ENCODE measurements at places on chromosomes 7 and 10.
A peak's percentile ranks its signal among the peaks of the same experiment; 100 is the strongest.

GRCh38 chr10:118792526-118792925, 37.8 kb upstream of the CACUL1 start:
- DNase-seq: peak; percentile 51

- DNase-seq: no peak
Measured at GRCh38 chr7:86320889-86321288, 322.8 kb upstream of the GRM3 start.

DNA sequence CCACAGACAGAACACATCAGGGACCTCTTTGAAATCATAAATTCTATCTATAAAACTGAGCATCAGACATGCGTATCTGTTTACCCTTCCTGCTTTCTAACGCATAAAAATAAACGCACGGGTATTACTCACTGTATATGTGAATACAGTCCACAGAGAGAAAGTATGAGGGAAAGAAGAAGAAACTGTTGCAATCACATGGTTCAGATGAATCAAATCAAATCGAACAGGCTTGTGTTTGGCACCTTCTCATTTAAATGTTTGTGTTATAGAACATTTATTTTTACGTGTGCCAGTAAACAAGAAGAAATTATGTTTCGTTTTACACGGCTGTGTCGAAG, 322.0 kb downstream of the FRMD4A start:
- DNase-seq: peak; percentile 16

- DNase-seq: no peak
Measured at GRCh38 chr10:1287971-1288401, 231.8 kb downstream of the WDR37 start.

GRCh38 chr10:96205580-96205979, 65.8 kb downstream of the BLNK start:
- no peak for DNase-seq

GRCh38 chr10:133456041-133456951, 2.6 kb downstream of the SCART1 start:
- no peak for DNase-seq

- no peak for DNase-seq
Measured at GRCh38 chr10:48495282-48496045, 109.4 kb downstream of the ARHGAP22 start.

DNA sequence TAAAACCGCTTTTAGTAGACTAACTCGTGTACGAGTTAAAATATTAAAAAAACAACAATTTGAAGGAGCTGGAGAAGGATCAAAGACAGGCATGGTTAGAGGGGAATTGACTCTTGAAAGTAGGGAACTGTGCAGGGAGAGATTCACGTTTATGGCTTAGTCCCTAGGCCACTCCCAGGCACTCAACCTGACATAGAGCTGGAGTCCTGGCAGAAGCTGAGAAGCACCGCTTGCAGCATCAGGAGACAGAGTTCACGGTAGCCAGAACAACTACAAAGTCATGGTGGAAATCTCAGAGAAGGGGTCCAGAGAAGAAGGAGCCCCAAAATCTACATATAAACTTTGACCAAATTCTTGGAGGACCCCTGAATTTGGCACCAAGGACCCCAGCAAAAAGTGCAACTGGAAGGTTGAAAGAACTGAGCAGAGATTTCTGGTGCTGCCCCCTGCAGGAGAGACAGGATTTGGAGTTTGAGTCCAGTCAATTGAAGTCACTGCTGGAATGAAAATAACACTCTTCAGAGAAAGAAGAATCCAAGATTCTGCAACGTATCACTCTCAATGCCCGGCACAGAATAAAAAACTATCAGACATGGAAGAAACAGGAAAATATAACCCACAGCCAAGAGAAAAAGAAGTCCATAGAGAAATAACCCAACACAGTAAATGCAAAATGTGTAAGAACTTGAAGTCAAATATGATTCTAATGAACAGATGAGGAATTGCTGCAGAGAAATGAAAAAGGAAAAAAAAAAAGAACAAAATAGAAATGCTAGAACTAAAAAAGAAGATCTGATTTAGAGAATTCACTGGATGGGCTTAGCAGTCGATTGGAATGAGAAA, 493.3 kb upstream of the PODXL start:
- DNase-seq: peak; percentile 45

- DNase-seq: no peak
Measured at GRCh38 chr10:60291344-60291930, 98.2 kb downstream of the ANK3 start.

GRCh38 chr7:36300696-36301350, 88.8 kb upstream of the ANLN start:
- DNase-seq: no peak

GRCh38 chr7:128120116-128120515, 88.9 kb upstream of the LRRC4 start:
- DNase-seq: no peak

DNA sequence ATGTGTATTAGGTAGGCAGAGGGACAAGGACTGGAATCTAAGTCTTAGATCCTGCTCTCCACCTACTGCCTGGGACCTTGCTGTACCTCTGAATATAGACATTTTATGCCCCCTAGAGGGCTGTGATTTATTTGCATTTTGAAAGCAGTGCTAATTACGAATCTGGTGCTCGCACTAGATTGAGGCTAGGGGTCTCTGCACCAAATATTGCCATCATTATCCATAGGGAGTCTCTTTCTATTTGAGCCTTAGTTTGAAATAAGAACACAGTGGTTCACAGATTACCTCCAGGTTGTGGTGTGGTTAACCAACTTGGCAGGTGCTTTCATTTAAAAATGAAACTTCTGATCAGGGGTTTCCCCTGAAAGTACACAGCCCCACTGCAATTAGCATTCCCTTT, 41.8 kb downstream of the CNNM1 start:
- peak; percentile 36 for DNase-seq

GRCh38 chr10:8438603-8439002, 384.1 kb downstream of the GATA3 start:
- no peak for DNase-seq

DNA sequence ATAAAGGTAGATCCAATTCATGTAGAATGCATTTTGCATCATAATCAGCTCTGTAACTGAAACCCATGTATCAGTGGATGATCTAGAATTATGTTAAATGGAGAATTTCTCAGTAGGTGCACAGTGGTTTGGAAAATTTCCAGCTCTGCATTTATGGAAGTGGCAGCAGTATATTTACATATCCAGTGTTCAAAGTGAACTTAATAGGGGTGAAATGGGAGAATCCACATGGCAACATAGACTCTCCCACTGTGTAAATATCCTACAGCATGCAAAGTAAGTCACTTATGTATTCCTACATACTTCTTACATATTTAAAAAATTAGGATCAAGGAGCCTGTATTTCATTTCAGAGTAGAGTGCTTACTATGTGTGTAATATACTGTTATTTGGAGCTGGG, 35.3 kb downstream of the CDC14C start:
- DNase-seq: no peak

DNA sequence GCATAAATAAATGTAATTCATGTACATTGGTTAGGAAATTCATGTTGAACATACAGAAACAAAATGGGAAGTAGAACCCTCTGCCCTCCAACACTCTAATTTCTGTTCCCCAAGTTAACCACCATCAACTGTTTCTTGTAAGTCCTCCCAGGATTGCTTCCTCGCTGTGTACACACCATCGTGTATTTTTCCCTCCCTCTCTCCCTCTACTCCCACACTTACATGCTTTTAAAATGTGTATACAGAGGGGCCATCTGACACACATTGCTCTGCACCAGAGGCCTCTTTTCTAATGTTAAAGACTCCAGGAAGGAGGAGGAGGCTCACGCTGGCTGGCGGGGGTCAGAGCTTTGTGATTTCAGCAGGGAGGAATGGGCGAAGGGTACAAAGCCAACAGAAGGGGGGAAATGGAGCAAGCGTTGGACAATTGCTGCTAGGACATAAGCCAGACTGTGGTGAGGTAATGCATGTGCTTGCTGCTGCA, 1.9 kb upstream of the EPHA1 start:
- peak; percentile 71 for DNase-seq

DNA sequence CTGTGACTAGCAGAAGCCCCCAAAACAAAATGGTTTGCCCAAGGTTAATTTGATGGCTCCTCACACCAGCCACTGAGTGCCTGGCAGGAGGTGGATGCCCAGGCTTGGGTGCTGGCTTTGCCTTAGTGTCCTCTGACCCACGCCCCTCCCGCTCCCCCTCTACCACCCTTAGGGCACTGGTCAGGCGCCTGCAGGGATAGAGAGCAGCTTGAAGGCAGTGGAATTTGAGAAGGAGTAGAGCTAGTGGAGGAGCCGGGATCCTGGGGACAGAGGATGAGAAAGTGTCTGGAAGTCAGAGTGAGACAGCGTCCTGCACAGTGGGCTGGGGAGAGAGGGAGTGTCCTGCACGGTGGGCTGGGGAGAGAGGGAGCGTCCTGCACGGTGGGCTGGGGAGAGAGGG, 139.4 kb downstream of the DNAJB6 start:
- no peak for DNase-seq

Data from GM03348 (cell line).